ENCODE measurements at places on chromosomes 4 and X.

DNA sequence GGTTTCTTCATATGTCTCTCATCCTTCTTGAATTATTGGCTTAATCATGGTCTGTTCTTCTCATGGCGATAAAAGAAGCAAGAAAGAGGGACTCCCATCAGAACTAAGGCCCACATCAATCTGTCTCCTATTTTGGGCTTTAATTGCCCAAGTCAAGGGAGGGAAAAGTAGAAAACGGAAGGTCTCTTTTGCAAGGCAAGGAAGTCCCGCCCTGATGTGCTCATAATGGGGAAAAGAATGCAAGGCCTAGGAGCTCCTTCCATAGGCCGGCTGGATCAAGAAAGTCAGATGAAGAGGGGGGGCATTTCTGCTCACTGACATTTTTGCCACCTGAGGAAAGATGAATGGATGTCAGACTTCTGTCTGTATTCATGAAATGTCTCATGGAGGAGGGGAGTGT, 127.7 kb upstream of the RPS6KA3 start:
- no peak for DNase-seq

- no peak for DNase-seq
These were observed 117.0 kb downstream of the RAPGEF2 start for GRCh38 chr4:159219862-159220261.

GRCh38 chrX:10296576-10296975, 139.8 kb downstream of the CLCN4 start:
- DNase-seq = no peak

- DNase-seq = no peak
These were observed 85.0 kb upstream of the ADRA2C start for GRCh38 chr4:3681191-3681590.

- no peak for DNase-seq
These were observed 390.3 kb downstream of the SH2D1A start for GRCh38 chrX:124736553-124737270.

GRCh38 chr4:174531486-174531885, 9.2 kb upstream of the HPGD start:
- DNase-seq = no peak

- DNase-seq = no peak
These were observed 697.5 kb downstream of the FSTL5 start for GRCh38 chr4:161466316-161466715.

DNA sequence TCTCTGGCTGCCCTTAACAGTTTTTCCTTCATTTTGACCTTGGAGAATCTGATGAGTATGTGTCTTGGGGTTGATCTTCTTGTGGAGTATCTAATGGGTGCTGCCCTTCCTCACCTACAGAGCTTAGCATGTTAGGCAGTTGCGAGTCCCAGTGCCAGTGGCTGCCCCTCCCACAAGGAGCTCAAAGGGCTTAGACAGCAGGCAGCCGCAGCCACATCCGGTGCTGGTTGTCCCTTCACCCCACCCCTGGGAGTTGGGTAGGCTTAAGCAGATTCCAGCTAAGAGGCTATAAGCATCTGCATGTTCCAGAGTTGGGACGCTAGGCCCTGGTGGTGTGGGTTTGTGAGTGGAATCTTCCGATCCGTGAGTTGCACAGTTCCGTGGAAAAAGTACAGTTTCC, 322.1 kb upstream of the ARX start:
- DNase-seq = no peak

DNA sequence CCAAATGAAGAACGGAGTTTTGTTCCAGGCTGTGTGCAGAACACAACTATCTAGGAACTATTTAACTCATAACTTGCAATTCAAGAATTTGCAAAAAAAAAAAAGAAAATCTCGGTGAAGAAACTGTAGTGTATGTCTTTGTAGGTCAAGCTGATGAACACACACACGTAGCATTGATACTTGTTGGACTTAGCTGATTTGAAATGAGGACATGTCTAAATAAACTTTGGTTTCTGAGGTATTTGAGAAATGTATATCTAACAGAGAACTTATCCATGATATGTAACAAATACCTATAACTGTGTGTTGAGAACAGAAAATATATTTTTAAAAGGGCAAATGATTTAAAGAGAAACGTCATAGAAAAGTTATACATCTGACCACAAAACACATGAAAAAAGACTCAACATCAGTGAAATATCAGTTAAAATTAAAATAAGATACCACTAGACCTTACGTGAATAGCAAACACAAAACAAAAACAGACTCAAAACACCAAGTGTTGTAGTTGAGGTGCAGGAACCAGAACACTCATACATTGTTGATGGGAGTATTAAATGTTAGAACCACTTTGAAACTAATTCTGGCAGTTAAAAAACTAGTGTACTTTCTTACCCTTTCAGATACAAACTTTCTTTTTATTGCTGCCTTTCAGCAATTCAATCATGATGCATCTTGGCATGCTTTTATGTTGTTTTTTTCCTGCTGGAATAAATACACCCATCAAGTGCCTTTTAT, 1535.8 kb upstream of the PCDH10 start:
- no peak for DNase-seq

- no peak for DNase-seq
These were observed 582.1 kb upstream of the TENM3 start for GRCh38 chr4:181661090-181661489.

DNA sequence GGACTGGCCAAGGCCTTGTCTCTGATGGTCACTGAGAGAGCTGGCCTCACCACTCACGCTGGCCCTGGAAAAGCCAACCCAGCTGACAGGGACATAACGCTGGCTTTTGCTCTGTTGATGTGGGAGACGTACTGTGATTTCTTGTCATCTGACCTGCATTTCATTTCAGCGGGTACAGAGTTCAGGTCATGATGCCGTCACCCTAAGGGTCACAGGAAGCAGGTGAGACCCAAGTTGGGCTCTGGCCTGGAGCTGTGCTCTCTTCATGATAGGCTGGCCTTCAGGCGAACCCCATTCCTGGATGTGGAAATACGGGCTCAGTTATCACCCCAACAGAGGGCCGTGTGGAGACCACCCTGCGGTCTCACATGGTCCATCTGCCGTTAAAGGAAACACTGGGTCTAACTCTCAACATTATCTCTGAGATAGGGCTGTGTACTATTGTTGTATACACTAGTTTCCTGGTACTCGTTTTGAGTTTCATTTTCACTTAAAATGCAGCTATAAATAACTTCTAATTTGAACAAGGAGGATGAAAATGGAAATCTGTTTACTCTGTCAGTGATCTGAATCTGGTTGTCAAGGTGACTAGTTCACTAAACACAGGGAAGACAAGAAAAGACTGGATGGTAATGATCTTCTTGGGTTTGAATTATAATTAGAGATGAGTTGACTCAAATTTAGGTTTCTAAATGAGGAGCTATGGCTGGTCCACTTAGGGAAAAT, 89.1 kb downstream of the TBC1D9 start:
- DNase-seq = no peak

DNA sequence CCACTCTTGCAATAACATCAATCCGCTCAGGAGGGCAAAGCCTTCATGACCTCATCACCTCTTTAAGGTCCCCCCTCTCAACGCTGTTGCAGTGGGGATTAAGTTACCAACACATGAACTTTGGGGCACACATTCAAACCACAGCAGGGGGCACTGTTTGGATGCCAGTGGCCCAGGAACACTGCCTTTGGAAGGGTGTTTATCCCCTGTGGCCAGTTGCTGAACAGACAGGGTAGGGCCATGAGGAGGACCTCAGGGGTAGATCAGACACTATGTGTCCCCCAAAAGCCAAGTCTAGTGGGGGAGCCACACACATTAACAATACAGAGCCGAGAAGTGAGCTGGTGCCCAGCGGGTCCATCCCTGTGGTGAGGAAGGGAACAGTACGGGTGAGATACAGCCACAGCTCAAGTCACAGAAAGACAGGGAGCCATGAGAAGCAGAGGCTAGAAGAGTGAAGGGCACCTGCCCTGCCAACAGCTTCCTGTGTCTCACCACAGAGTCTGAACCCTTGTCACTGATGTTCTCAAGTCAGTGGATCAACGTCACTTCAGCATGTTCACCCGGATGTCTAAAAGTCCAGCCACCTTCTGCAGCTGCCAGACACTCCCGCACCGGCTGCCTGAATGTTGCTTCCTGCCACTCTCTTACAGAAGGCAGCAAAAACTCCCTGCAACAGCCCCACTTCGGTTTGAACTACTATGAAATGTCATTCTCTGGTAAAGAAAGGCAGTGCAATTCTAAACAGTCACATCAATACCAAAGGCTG, 19.9 kb upstream of the MXD4 start:
- peak; percentile 97 for DNase-seq

DNA sequence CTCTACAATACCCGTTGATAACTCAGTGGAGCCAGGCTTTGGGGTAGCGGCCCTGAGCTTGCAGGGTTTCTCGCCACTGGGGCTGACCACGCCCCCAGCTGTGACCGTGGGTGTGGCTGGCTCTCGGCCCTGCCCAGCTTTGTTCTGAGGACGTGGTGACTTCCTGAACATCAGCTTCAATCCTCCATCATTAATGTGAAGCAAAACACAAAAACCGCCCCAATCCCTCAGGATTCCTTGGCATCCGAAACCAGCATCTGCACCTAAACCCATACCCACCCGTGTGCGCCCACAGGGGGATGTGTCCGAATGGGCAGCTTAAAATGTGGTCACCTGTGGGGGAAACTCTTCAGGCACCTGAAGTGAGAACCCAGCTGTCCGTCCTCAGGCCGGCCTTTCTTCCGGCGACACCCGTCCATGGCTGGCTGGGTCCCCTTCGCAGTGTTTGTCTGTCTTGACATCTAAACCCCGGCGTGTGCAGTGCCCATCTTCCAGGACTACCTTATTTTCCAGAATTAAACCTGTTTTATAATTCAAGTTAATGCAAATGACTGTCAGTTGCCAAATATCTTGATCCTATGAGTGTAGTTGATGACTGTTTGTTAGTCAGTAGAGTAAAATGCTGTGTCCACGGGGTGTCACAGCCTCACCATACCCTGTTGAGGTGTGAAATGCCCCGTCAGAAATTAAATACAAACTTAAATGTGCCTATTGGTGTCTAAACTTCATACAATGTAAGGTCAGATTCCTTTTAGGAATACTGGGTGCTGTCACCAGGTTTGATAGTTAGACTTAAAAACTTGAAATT, 27.3 kb downstream of the NELFA start:
- DNase-seq = no peak

- no peak for DNase-seq
These were observed 94.8 kb downstream of the MBNL3 start for GRCh38 chrX:132393992-132394391.

GRCh38 chr4:184819786-184820185, 6.0 kb downstream of the ACSL1 start:
- no peak for DNase-seq

DNA sequence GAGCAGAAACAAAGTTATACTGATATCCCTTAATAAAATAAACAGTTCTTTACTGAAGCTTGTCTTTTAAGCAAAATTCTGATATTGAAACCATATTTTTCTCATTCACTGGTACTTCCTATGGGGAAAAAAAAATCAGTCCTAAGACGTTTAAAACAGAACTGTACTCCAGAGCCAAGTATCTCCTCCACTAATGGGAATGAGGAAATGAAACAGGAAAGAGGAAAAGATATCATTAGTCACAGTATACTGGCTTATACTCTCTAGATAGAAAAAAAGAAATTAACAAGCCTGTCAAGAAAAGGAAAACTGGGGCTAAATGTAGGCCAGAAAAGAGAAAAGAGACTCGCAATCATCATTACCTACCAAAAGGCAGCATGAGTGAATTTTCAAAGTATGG, 252.7 kb downstream of the CENPC start:
- no peak for DNase-seq

DNA sequence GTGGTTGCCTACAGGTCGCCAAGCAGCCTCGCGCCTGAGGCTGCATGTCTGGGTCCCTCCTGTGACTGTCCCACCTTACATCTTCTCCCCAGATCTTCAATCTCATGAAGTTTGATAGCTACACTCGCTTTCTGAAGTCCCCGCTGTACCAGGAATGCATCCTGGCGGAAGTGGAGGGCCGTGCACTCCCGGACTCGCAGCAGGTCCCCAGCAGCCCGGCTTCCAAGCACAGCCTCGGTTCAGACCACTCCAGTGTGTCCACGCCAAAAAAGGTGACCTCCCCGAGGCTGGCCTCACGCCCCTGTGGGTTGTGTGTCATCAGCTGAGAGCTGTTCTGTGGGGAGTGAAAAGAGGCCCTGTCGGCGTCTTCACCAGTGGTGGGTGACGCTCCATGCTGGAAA, 24.9 kb upstream of the HGFAC start:
- DNase-seq = no peak

Data from bone marrow (tissue), 2 donors.